ENCODE measurements at places on chromosomes 1 and 21.

DNA sequence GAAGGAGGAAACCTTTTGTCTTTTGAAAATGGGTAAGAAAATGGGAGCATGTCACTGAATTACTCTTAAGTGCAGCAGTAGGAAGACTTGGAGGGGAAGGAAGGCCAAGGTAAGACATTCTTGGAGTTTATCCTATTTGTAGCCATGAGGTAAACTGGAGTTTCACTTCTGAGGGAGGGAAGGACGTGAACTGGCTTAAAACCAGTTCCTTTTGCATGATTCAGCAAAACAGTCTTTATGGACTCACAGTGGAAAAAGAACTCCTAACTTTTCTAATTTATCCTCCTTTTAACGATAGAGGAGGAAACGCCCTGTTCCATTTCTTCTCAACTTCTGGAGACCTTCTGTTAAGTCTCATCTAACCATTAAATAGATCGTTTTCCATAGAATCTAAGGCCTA is 2.5 kb downstream of the PRDX6 start:
- DNase-seq, result peak; percentile 7

DNA sequence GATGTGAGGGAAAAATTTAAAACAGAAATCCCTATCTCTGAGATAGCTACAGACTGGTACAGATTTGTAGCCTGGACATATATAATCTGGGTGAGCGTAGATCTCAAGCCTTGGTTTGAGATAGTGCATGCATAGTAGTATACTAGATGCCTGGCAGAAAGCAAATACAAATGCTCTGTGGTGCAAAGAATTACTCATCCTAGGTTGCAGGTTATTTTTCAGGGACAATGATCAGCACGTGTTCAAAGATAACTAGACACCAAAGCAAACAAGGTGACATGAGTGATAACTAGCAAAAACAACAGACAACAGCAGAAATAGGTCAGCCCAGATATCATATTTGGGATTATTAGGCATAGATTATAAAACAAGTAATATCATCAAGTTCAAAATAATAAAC is 292.5 kb downstream of the HLX start:
- no peak for DNase-seq

- no peak for DNase-seq
Observed at GRCh38 chr1:168164771-168165170, 14.0 kb upstream of the TIPRL start.

DNA sequence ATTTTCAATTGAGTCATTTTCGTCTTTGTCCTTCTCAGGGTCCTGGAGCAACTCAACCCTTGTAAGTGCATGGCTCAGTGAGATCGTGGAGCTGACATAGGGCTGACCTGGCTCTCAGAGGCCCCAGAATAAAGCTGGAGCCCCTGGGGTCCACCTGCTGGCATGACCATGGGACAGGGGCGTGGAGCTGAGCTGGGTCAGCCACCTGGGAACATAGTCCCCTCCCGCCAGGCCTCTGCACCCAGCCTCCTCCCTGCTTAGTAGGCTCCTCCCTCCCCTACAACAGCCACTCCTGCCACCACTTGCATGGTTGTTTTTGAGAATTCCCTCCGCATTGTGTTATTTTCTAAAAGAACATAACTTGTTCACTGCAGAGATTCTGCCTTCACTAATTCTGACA is 3.1 kb upstream of the RIPK4 start:
- no peak for DNase-seq

DNA sequence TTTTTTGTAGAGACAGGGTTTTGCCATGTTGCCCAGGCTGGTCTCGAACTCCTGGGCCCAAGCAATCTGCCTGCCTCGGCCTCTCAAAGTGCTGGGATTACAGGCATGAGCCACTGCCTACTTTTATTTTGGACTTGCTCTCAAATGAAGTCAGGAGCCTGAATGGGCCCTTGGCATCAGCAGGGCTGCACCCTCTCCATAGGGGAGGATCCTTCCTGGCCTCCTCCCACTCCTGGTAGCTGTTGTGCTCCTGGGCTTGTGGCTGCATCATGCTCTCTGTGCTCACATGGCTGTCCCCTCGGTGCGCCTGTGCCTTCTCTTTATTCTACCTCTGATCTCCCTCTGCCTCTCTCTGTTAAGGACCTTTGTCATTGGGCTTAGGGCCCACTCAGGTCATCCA is 46.4 kb upstream of the DISP3 start:
- no peak for DNase-seq

DNA sequence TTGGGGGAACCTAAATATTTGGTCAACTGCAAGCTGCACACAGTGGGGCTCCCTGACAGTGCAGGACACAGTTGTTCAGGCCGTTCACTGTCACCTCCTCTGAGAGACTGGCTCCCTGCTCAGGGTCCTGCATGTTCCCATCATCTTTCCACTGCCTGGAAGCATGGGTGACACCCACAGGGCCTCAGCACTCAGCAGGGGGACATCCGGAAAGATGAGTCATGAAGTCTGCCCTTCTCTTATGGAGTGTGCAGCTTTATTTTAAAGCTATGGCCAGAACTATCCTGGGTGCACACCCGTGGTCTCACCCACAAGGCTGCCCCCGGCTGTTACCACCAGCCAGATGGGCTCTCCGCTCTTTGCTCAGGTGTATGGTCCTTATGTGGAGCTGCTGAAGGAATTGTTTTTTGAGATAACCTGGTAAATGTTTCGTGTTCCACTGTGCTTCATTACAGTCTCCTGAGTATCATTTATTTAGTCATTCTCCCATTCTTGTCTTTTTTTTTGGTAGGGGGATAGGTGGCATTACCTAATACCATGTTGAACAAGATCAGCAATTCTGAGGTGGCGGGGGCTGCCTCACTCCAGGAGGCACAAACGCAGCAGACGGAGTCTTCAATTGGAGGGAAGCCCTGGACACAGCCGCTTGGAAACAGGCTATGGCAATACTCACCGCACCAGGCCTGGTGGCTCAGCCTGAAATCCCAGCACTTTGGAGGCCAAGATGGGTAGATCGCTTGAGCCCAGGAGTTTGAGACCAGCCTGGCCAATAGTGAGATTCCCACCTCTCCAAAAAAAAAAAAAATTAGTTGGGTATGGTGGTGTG is 14.3 kb downstream of the TRIM11 start:
- DNase-seq, result peak; percentile 9

DNA sequence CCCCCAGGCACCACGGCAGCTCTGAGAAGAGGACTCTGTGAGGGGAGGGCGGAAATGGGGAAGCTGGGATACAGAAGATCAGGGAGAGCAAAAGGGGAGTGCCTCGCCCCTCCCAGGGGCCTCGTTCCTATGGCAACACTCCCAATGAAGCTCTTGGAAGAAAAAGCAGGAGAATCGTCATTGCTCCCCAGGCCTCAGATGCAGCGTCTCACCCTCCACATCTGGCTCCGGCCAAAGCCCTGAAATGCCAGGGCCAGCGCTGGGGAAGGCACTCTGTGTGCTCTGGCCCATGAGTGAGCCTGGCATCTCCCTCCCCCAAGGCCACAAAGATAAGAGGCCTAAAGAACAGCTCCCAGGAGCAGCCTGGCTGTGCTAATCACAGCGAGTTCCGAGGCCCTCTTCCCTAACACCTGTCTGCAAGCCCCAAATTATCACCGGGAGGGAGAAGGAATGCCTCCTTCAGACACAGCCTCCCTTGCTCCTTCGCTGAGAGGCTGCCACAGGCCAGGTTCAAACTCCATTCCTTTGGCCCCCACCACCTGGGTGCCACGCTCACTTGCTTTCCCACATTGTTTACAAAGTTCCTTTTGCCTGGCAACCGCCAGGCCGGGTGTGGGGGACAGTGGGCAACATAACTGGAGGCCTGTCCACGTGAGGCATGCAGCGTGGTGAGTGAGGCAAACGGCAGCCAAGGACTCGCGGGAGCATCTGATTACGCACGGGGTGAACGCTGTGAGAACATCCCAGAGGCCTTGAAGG is 27.8 kb downstream of the ECE1 start:
- peak; percentile 78 for DNase-seq

GRCh38 chr1:104238991-104239390 is 489.3 kb downstream of the AMY1C start:
- peak; percentile 0 for DNase-seq

GRCh38 chr1:244171241-244171985 is 120.3 kb downstream of the ZBTB18 start:
- DNase-seq, result no peak

DNA sequence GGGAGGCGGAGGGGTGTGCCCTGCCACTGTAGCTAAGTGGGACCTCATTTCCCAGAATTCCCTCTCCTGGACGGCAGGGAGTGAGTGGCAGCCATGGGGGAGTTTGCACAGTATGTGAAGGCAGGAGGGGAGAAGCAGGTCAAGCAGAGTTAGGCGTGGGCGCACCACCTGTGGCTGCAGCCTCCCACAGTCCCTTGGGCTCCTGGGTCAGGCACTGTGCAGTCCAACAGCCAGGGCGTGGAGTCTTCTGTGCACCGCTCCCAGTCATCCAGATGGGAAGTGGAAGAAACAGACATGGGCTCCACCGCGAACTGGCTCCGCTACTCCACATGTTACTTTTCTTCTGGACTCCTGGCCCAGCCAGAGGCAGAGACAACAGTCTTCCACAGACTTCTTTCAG is 85.4 kb upstream of the TIAM1 start:
- no peak for DNase-seq

DNA sequence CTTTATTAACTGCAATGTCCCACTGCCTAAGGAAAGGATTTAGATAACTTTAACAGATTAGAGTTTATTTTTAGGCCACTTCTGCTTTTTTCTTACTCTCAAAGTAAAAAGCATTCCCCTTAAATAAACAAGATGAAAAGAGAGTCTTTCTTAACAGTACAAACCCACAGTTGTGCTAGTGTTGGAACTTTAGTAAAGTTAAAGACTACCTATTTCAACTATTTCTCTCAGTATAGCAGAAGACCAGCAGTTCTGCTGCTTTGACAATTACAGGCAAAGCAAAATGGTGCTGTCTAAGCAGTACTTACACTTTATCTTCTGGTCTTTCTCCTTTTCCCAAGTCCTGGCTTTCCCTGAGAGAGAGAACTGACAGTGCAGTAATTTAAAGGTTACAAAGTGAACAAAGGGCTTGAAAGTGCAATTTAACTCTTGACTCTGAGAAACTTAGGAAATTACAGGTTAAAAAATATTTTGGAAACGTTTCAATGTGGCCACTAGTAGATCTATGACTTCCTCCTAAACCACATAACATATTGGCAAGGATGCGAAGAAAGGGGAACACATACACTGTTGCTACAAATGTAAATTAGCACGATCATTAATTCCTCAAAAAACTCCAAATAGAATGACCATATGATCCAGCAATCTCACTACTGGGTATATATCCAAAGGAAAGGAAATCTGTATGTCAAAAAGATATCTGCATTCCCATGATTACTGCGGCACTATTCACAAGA is 135.4 kb upstream of the POGK start:
- no peak for DNase-seq

DNA sequence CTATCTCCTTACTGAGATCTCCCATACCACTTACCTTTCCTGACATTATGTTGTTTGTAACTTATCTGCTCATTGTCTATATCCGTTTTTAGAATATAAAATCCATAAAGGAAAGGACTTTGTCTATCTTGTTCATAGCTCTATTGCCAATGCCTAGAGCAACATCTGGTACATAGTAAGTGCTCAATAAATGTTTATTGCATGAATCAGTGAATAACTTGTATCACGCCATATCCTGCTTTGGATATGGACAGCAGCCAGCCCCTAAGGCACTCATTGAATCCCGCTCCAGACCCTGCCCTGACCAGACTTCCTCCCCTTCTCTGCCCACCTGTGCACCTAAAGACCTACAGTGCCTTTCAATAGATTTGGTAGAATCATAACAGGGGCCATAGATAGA is 298.1 kb upstream of the PLXNA2 start:
- no peak for DNase-seq

GRCh38 chr1:47991187-47991586 is 6.0 kb downstream of the TRABD2B start:
- peak; percentile 38 for DNase-seq

GRCh38 chr1:157415661-157416060 is 136.7 kb downstream of the FCRL5 start:
- DNase-seq, result no peak

DNA sequence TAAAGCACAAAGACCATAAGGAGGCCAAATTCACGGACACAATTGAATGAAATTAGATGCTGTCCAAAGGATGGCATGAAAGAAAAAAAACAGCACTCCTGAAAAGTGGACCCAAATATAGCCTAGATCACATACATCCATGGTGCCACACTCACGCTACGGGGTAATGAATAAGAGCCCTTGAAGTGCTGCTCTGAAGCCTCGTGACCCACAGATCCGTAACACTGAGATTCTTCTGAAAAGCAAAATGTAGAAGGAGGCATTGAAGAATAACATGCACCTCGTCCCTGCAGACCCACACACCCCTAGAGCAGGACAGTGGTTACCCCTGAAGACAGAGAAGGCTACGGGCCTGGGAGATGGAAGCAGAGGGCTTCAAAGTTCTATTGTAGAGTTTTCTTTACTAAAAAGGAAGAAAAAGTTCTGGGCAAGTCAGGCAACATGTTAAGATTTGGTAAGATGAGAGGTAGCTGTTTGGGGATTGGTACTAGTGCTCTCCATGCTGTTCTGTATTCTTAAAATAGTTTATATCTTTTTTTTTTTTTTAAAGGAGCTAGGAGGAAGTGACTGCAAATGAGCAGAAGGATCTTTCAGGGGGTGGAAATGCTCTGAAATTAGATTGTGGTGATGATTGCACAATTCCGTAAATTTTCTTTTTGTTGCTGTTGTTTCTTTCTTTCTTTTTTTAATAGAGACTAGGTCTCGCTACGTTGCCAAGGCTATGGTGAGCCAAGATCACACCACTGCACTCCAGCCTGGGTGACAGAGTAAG is 4.1 kb upstream of the ITGB2 start:
- DNase-seq, result peak; percentile 71

- DNase-seq, result no peak
Observed at GRCh38 chr21:44349847-44350772, 3.3 kb upstream of the TRPM2 start.
